ENCODE measurements at places on chromosomes 7 and 10.

- no peak for DNase-seq
These were observed 5.4 kb downstream of the TRDMT1 start for GRCh38 chr10:17196045-17196444.

- no peak for DNase-seq
These were observed 212.2 kb downstream of the CELF2 start for GRCh38 chr10:11229893-11230292.

DNA sequence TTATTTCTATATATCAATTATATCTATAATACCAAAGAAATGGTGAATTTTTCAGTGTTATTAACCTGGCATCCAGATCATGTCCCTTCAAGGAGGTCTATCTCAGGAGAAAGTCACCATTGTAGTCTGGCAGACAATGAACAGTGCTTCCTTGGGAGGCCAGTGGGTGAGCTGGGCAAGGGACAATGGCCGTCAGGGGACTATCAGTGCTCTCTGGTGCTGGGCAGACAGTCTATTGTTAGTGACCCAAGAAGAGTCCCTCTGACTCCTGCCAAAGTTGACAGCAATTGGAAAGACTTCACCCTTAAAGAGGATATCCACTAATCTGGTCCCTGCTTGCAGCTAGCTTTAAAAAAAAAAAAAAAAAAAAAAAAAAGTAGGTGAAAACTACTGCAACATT, 7.1 kb downstream of the JAZF1 start:
- DNase-seq: no peak

- DNase-seq: no peak
These were observed 267.3 kb upstream of the LYZL1 start for GRCh38 chr10:29021591-29021990.

GRCh38 chr7:99617192-99617781, 541 bp downstream of the ZSCAN25 start:
- DNase-seq: no peak

Measured in NCI-H510A treated with DMSO at 0.1 percent for 48 hours (cell line).